ENCODE measurements at places on chromosomes 1 and 21. TPM values are rescaled to one million over a fixed set of nuclear protein-coding genes. Genes with fewer than 3 reads are reported as not detected.

Gene ELAPOR1
- 5.7 TPM for total RNA-seq

DNA sequence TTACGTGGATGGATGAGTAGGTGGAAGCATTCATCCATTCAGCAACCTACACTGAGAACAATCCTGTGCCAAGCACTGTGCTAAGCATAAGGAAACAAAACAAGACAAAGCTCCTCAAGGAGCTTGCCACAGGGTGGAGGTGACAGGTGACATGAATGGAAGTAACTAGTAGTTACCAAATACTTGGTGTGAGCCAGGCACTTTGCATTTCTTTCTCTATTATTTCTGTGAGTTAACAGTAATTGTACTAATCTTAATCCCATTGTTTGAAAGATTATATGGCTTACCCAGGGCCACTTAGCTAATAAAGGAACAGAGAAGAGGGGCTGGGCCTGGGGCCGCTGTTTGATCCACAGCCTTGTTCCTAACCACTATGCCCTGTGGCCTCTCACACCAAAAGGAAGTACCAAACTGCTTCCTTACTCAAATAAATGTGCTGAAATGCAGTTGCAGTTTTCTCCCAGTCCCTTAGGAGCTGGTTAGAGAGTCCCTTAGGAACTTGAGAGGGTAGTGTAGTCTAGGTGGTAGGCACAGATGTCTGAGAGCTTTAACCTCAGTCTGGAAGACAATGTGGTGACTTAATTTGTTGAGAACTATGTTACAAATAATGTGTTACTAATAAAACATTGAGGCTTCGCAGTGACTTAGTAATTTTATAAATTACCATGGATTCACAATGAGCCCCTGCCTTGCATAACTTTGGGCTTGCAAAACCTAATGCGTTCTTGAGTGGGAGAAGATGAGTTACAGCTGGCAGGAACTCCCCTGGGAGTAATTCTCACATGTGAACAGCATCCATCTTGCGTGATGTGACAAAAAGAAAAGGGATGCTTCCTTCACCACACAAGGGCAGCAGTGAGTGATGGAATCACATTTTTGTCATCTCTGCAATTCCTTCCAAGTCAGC is 69.8 kb downstream of the MPZL1 start:
- no peak for DNase-seq

Gene LPAR3
- 0.35 TPM for total RNA-seq

DNA sequence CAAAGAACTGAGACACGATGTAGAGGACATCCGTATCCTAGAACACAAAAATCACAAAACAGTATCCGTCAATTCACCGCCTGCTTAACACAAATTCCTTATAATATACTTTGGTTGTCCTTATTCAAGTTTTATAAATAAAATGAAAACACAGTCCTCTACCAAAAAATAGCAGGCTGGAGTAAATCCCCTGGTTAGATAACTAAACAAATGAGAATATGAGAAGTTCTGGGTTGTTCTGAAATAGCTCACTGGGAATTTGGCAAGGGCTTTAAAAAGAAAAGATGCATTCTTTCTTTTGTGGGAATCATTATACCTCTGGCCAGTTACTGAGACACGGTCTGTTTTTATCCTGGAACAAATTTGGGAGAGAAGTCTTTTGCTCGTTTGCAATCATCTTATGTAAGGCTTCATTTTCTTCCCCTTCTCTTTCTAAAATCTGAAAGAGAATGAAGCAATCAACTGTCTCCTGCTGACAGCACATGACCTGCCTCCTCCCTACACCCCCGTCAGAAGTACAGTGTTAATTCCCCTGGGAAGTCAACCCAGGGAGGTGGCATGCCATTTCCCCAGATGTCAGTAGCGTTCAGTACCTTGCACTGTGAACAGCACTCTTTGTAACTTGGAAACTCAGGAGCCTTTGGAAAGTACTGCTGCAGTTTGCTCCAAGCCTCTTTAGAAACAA is 37.1 kb upstream of the RAP1GAP start:
- no peak for DNase-seq

Gene CLCNKA
- not detected for total RNA-seq

Gene ADAM30
- total RNA-seq, result not detected

DNA sequence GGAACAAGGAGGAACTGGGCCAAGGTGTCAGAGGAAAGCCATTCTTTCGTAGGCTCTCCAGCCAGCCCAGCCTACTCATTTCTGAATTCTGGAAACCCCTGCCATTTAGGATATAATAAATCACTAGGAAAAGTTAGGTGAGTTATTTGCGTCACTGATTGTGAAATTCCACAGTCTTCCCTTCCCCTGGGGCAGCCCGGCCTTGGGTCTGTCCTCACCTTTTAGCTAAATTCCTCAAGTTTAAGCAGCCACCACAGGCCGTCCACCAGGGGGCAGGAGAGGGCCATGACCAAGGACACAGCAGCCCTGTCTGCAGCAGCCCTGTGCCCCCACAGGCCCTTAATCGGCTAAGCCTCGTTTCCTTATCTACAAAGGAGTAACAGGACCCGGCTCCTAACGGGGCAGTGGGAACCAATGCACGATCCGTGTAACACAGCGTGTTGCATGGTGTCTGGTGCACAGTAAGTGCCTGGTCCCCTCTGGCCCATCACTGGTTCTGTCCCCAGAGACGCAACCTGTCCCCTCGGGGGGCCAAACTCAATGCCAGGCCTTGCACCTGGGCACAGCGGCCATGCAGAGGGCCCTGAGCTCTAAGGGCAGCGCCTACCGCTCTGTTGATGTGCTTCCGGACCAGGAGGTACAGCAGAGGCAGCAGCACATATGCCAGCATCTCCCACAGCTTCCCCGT is 18.1 kb downstream of the GPR157 start:
- DNase-seq, result peak; percentile 93

DNA sequence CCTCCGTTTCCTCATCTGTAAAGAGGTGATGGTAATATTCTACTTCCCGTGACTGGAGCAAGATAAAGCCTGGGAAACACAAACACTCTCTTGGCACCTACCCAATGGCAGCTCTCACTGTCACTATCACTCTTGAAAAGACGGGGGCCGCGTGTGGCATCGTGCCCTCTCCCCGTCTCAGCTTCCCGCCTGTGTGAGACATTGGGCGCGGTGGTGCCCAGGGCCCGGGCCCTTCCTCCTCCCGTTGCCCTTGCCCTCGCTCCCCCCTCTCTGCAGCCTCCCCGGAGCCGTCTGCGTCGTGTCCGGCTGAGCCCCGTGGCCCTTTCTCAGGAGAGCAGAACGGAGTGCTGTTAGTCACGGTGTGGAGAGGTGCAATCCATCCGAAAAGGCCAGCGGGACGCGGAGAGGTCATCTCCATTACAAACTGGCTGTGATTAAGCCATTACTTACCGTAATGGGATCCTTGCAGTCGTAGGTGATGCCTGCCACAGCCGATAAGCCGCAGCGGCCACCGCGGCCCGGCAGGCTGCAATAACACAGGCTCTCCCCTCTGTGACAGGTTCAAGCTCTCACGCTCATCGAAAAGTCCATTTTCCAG is 156.4 kb upstream of the ZC3H12A start:
- DNase-seq, result no peak

Gene DIO1
- not detected for total RNA-seq

- DNase-seq, result no peak
Observed at GRCh38 chr1:43121256-43121900, 50.7 kb downstream of the EBNA1BP2 start.

DNA sequence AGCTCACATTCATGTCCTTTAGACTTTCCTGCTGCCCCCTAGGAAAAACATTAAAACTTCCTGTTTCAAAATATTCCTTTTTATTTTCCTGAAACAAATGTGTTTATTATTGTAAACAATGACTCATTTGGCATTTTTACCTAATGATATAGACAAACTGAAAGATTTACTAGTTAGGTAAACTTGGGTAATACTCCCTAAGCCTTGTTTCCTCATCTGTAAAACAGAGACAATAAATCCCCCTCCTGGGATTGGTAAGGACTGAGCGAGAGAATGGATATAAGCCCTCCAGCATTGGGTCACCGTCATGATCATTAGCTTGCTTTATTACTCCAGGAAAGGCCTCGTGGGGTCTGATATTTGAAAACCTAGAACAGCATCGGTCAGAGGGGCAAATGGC is 59.8 kb downstream of the LPAR3 start:
- DNase-seq, result no peak

- no peak for DNase-seq
Observed at GRCh38 chr21:32483293-32483595, 70.7 kb downstream of the EVA1C start.

DNA sequence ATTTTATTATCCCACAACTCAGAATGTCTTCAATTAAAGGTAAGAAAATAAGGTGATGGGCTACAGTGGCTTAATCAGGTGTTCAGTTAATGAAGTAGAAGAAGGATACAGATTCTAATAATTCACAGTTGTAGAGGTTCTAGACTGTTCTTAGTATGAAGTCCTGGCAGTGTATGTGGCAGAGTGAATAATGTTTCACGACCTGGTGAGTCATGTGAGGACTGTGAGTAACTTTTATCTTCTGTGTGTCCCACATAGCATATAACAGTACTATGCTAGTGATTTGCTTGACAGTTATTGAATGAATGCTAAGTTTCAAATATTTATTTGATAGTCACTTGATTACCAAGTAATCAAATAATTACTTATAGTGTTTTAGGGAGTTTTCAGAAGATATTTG is 20.0 kb downstream of the SLC16A4 start:
- no peak for DNase-seq

DNA sequence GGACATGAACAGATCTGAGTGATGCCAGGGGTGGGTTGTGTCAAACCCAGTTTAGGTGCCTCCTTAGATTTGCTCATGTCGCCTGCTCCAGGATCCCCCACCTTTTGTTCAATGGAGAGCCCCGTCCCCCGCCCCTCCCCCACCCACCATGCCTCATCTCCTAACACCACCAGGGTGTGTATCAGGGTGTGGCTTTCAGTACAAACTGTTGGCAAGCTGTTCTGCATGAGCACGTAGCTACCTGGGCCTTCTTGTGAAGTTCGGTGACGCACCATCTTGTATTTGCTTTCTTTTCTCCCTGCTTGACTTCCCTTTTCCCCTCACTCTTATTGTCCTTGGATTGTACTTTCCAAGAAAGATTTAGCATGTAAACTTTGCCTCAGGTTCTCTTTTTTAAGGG is 94.8 kb downstream of the EBNA1BP2 start:
- DNase-seq, result no peak

DNA sequence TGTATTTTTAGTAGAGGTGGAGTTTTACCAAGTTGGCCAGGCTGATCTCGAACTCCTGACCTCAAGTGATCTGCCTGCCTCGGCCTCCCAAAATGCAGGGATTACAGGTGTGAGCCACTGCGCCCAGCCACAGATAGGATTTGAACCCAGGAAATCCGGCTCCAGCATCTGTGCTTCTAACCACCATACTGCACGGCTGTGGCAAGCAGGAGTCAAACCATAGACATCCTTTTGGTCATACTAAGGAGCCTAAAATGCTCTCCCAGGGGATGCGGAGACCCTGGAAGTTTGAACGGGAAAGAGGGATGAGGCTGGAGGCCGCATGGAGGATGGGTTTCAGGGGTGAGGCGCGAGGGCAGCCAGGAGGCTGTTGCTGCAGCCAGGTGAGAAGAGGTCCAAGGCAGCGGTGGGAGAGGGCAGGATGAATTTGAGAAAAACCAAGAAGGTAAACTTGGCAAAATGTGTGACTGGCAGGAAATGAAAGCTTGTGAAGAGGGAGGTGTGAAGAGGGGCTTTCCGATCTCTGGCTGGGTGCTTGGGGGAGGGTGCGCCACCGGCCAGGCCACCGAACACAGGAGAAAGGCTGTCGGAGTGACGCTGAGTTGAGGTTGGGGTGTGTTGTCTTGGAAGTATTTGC is 24.0 kb upstream of the CDK18 start:
- DNase-seq, result no peak

Gene TNFRSF14
- total RNA-seq, result 124 TPM

Gene INTS7
- total RNA-seq, result 27.6 TPM

DNA sequence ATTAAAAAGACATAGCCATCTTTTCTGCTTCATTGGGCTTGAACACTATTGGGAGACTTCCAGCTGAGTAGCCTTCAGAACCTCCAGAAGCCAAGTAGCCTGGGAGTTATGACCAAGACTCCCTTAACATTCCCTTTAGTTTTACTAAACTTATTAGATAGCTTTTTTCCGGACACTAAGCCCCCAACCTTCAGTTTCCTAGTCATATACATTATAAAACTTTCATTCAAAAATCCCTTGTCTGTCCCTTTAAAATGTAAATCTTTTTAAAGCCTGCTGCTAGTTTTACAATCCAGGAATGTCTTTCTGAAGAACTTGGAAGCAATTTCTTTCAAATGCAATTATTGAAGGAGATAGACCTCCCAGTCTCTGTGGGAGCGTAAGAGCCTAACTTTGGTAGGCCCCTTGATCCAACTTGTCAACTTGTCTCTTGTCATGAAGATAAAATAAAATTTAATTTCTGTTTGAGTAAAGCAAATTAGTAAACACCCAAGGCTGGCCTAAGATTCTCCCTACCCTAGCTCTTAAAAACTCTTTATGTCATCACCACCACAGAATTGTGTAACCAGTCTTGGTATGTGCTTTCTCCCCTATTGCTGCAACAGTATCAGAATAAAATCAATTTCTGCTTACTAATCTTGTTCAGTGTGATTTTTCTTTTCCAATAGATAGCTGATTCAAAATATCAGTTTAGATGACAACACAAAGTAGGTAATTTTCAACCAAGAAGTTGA is 796.2 kb downstream of the PLA2G4A start:
- DNase-seq, result no peak

DNA sequence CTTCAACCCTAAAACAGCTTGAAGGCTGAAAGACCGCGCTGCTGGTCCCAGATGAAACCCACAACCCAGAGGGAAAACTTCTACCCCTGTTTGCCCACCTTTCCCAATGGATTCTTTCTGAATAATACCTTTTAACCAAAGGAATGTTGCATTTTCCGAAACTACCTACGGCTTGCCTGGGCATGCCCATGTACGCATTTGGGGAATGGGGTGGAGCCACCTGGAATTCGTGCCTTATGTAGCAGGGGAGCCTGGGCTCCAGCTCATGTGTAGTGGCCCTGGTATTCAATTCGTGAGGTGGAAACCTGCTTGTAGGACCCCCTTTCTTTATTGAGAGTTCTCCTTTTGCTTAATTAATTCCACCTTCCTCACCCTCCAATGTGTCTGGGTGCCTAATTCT is 256.6 kb upstream of the RGS18 start:
- DNase-seq, result no peak
